Nucleus accumbens (tissue), 56 donors: ENCODE measurements at places on chromosomes 12 and 14.

- DNase-seq, result no peak
Observed at GRCh38 chr14:44756554-44756953, 205.2 kb downstream of the KLHL28 start.

DNA sequence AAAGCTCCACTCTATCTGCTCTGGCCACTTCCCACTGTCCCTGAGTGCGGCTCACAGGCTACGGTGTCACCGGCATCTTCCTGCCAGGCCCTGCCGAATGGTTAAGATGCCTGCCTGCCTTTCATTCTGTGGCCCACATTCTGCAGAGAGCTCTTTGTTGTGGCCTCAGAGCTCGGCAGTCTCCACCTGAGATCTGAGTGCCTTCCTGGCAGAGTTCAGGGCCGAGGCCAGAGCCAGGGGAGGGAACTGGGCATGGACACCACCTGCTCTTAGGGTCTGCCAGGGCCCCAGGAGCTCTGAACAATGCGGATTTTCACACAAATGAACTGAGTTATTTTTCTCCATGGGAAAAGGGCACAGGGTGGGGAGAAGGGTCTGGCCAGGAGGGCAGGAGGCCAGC lies 127.2 kb downstream of the RBM19 start:
- DNase-seq, result no peak

DNA sequence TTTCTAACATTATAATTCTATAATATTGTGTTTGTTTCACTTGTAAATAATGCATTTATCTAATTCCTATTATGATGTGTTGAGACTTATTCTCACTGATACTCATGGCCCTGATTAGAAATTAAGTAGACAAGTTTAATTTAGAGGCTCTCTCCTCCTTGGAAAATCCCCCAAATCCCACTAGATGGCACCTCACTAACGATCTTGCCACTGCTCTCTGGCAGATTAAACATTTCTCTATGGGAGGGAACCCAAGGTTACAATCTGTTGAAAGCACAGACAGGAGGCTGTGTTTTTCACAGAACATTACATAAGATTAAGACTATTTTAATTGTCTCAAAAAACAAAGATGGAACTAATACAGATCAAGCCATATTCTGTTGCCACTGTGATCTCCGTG lies 318.7 kb downstream of the LRFN5 start:
- no peak for DNase-seq

- no peak for DNase-seq
Observed at GRCh38 chr14:60989599-60989998, 8.6 kb downstream of the SLC38A6 start.

DNA sequence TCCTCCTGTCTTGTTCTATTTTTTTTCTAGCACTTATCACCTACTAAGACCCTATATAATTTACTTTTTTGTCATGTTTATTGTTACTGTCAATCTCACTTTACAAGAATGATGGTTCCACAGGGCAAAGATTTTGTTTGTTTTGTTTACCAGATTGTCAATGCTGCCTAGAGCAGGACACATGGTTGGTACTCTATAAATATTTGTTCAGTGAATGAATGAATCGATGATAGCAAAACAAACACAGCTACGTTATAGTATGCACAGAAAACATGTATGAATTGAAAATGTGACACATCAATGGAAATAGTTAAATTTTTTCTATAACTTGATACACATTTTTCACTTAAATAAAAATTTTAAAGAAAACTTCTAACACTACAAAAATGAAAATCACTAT lies 67.1 kb upstream of the KRR1 start:
- no peak for DNase-seq

- DNase-seq, result no peak
Observed at GRCh38 chr14:92800012-92800411, 5.9 kb downstream of the GOLGA5 start.

DNA sequence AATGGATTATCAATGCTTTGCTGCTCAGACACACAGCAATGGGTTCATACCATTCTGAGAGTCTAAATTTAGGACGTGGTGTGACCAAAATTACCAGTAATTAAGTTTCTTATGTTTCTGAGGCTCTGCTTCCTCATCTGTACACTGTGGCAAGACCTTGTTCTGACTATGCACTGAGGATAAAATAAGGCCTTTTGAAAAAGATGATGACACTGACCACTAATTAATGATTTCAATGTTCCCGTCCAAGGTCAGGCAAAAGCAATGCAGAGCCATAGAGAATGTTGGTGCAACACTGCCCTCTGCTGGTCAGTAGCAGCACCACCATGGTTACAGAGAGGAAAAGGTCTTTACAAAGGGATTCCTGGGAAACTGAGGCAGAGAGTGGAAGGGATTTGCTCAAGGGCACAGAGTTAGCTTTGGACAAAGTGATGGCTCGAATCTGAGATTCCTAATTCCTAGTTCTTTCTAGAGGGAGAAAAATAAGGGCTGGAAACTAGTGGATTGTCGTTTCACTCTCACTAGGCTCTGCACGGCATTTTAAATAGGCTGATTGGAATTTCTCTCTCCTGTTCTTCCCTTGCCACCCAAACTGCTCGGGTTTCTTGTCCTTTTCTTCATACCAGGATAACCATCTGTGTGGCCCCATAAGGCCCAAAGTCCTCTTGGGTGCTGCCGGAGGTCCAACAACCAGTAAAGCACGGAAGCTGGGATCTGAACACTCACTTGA lies 22.3 kb upstream of the P2RX7 start:
- DNase-seq, result peak; percentile 75

DNA sequence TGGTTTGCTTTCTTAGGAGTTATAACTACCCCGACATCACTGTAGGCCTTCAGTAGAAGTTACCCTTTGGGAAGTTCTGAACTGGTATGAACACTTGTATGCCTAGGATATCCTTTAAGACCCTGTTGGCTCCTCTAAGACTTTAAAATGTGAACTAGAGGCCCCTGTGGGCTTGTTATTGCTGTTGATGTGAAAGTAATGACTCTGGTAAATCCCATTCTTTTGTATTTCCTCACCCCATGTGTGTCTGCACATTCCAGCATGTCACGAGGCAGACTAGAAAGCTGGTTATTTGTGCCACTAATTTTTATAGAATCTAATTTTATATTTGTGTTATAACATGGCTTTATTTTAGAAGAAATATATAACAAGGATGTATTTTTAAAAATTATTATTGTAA lies 48.9 kb downstream of the SERPINA10 start:
- no peak for DNase-seq

GRCh38 chr12:27709932-27710591 lies 570 bp upstream of the MRPS35 start:
- no peak for DNase-seq

- no peak for DNase-seq
Observed at GRCh38 chr12:26493656-26494055, 298.3 kb downstream of the SSPN start.

- DNase-seq, result no peak
Observed at GRCh38 chr14:102594514-102595175, 2.2 kb downstream of the RCOR1 start.

GRCh38 chr12:108761226-108761625 lies 29.9 kb upstream of the CORO1C start:
- DNase-seq, result no peak

DNA sequence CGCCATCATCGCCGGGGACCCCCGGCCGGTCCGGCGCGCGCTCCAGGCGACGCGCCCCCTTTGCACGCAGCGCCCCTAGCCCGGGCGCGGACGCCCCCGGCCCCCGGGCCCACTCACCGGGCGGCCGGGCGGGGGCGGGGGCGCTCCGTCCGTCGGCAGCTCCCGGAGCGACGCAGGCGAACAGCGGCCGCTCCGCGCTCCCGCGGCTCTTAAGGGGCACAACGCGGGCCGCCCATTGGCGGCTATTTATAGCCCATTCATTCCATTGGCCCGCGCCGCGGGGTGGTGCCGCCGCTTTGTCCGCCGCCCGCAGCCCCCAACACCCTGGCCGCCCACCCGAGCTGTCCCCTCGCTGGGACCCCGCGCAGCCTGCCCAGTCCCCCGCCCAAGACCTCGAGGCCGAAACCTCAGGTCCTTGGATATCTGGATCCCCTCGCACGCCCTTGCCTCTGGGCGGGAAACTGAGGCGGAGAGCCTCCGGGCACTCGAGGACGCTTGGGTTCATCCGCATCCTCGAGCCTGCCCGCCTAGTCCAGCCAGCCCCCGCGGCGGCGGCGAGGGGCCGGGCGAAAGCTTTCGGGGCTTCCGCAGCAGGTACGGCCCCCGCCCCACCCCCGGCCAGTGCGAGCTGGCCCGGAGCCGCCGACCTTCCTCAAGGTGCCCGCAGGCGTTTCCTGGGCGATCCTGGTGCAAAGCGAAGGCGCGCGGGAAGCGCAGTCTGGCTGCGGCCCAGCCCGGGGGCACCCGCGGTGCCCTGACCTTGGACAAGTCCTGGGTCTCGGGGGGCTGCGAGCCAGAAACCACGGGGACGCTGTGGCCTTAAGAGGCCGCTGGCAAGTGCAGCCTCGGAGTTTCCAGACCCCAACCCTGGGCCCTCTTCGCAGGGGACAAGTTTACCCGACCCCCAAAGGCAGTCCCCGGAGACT lies at the start of gene CKB:
CKB (minus strand) TSS at position 182 of the 926 bp plus-strand sequence. CDS start 337 bp downstream, outside the sequence.
- peak; percentile 64 for DNase-seq

GRCh38 chr12:123894823-123895345 lies 77.7 kb downstream of the CCDC92 start:
- DNase-seq, result no peak

- DNase-seq, result no peak
Observed at GRCh38 chr14:82720946-82721345, 1187.3 kb upstream of the SEL1L start.

GRCh38 chr14:64447876-64448670 lies 17.2 kb upstream of the AKAP5 start:
- DNase-seq, result no peak

DNA sequence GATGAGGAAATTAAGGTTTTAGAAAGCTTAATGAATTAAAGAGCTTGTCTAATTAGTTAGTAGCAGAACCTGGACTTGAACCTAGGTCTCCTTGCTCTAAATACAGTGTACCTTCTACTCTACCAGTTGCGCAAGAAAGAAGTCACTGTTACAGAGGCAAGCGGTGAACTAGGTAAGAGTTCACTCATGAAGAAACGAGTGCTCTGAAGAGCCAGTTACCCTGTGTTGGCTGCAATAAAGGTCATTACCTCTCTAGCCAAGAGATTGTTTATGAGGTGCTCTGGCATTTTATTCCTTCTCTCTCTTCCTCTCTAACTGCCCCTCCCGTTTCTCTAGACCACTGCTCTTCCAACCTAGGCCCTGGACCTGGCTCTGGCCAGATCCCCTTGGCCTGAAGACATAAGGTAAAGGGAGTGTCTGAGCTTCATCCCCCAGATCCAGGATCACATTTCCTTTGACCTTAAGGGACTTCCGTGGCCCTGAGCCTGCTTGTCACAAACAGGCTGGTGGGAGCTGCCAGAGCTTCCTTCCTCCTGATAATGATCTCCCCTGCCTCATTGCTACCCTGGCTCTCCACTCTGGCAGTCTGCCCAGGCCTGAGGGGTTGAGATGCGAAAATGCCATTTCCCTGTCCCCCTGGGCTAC lies 1.9 kb downstream of the RNASE7 start:
- DNase-seq, result no peak

DNA sequence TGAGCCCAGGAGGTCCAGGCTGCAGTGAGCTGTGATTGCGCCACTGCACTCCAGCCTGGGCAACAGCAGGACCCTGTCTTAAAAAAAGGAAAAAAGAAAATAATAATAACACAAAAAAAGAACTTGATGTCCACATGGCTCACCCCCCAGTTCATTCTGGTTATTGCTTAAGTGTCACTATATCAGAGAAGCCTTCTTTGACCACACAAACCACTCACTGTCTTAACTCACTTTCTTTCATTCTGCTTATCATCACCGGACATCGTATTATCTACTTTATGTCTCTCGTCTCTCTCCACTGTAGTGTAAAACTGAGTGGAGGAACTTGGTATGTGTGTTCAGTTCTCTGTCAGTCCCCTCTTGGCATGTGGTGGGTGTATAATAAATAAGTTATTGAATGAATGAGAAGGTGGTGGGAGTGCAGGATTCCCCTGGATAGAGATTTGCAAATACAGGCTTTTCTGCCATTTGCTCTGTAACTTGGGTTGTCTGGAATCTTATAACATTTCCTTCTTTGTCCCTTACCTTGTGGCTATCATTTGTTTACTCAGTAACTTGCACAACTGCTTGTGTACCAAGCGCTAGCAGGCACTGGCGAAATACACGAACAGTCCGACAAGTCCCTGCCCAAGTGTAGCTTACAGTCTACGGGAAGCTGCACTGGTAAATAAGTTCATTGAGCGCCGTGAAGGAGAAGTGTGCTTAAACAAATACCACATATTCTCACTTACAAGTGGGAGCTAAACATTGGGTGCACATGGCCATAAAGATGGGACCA lies 86.6 kb upstream of the TRAF3 start:
- no peak for DNase-seq

GRCh38 chr14:22438742-22439141 lies 150.3 kb downstream of the DAD1 start:
- no peak for DNase-seq

- no peak for DNase-seq
Observed at GRCh38 chr12:48106681-48107613, 1.1 kb upstream of the SENP1 start.

DNA sequence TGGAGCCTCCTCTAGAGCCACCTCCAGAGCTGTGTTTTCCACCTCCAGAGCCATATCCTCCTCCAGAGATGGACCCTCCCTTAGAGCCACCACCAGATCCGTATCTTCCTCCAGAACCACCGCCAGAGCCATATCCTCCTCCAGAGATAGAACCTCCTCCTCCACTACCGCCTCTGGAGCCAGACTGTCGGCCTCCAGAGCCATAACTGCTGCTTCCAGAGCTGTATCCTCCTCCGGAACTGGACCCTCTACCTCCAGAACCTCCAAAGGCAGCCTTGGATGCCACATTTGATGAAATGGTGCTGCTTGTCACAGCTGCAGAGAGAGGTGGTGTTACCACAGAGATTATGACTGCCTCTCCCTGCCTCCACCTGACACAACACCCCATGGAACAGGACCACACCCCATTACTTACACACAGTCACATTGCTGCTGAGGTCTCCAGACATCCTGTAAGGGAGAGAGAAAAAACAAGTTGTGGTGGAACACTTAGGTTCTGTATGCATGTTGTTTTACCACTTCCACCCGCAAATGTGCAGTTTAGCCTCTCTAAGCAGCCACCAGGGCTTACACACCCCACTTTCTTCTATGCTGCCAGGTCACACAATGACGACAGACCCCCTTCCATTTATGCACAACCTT lies 6.8 kb downstream of the KRT2 start:
- DNase-seq, result no peak

DNA sequence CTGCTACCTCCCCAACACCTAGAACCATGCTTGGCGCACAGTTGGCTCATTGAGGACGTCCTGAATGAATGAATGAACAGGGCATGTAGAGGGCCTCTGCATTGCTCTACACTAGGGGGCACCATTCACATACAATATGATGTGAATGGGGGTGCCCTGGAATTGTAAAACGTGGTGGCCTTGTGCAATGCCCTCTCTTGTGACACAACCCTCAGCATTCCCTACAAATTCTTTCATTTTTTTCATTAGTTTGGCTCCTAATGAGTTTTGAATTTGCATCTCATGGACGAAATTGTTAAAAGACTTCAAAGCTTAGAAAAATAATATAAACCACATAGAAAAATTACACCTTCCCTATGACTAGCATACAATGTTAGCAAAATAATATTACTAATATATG lies 2.3 kb upstream of the DIO2 start:
- DNase-seq, result no peak
